NCI-H1417 treated with DMSO at 0.1 percent for 48 hours (cell line): ENCODE measurements at places on chromosomes 7 and 10.

- no peak for DNase-seq
Observed at GRCh38 chr7:138668229-138668596, 32.9 kb downstream of the SVOPL start.

DNA sequence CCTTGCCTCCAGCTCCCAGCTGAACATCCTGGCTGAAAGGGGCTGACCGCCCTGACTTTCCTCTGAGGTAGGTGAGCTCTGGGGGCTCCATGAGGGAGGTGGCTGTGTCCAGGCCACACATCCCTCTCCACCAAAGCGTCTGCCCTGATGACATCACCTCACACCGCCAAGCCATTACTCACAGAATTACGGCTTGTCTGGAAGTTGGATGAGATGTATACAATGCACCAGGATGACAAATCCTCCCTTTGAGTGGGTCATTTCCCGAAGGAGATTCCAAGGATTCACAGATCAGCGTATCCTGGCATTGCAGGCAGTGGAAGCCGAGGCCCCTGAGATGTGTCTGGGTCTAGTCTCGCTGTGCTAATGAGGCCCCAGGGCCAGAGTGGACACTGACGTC is 15.1 kb upstream of the RET start:
- DNase-seq, result no peak

DNA sequence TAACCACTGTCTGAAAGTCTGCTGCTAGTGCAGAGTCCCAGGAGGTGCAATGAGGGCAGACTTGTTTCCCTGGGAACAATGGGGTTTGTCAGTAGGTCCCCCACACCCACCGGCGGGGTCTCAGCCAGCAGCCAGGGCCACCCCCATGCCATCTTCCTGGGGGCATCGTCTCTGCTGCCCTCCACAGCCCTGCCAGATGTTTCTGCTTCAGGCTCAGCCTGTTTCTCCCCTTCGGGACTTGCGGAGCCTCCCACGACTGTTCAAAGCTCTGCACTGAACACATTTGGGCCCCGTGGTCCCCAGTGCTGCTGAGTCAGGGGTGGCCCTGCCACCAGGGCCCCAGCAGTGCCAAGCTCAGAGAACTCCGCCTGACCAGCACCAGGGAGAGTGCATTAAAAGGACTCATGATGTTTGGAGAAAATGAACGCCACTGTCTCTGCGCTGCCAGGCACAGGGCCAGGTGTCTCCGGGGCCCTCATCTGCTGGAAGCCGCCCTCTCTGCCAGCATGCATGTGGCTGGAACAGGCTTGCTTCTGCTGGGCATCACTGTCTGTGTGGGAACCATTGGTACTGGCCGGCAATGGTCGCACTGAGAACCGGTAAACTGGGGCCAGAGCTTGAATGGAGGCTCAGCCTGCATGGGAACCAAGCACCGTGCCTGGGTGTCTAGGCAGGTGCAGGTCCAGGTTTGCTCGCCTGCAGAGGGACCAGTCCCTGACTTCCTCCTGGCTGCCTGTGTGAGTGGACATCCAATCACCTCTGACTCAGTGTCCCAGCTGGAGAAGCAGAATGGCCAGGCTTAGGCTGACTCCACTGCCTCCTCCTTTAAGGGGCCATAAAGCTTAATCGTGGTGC is 345.1 kb downstream of the GLRX3 start:
- DNase-seq, result no peak

GRCh38 chr10:137606-138005 is 2.4 kb downstream of the ZMYND11 start:
- DNase-seq, result no peak

DNA sequence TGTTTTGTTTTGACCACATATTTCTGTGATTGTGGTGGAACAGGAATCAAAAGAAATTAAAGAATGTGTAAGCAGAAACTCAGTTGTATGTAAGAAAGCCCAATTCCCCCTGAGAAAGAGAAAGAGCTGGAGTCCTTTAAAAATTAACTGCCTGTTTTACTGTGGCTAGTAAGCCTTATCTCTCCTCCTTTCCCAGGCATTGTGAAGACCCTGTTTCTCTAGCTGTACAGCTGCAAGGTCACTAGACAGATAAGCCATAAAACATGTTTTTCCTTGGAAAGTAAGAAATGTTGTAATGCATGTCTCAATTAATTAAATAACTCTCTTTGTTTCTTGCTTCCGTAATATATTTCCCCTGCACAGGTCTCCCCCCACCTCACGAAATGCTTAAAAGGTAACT is 53.5 kb downstream of the OR13A1 start:
- no peak for DNase-seq

DNA sequence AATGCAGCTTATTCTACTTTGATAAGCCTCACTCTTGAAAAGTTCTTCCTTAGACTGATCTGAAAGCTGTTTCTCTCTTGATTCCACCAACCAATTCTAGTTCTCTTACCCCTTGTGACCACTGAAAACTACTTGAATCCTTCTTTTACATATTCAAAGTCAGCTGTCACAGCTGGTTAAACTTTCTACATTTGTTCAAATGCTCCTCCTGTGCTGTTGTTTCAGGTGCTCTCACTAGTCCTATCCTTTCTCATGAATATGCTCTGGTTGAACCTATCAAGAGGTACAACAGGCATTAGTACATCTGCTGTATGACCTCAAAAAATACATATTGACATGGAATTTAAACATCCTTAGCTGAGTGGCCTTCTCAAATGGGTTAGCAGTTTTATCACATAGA is 91.5 kb downstream of the MYO3A start:
- DNase-seq, result no peak

DNA sequence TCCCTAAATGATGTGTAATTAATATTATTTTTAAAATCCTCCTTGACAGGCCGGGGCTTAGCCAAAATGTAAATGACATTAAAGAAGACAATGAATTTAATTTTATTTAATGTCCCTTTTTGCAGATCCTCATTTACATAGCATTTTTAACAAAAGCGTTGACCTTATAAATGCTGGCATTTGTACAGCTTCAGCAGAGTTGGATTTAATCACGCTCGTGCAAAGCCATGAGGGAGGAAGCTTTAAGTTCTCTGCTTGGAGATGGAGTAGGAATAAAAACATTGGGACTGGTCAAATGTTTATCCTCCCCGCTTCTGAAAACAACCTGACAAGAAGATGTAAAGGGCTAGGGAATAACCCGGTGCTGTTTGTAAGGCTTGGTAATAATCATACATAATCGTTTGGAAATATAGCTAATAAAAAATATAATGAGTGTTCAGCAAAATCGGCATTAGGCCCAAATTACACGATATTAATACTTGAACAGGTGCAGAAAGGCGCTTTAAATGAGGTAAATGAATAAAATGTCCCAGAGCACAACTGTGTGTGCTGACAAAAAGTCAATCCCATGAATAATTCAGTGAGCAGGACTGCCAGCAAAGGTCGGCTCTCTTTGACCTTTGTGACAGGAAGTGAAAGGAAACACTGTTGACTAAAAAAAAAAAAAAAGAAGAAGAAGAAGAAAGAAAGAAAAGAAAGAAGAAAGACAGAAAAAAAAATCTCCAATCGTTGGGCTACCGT is 11.5 kb downstream of the EBF3 start:
- no peak for DNase-seq

DNA sequence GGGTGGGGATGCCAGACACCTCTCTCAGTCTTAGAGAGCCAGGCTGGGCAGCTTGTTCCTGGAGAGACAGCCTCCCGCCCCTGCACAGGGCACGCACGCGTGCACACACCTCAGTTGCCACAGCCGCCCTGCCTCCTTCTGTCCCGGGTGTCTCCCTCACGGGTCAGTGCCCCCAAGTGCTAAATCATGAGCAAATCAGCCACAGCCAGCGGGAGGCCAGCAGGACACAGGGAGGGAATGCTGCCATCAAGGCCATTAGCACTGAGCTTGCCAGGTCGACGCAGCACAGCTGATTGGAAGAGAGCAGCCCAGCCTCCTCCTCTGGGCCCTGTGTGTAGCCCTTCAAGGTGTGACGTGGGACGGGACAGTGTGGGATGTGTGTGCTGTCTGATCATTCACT is 130.4 kb downstream of the CDH23 start:
- DNase-seq, result no peak

DNA sequence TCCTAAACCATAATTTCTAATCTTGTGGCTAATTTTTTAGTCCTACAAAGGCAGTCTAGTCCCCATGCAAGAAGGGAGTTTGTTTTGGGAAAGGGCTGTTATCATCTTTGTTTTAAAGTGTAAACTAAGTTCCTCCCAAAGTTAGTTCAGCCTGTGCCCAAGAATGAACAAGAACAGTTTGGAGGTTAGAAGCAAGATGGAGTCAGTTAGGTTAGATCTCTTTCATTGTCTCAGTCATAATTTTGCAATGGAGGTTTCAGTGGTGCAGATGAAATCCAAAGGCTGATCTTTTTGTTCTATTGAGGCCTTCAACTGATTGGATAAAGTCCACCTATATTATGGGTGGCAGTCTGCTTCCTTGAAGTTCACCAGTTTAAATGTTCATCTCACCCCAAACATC is 68.1 kb downstream of the LRGUK start:
- DNase-seq, result no peak

DNA sequence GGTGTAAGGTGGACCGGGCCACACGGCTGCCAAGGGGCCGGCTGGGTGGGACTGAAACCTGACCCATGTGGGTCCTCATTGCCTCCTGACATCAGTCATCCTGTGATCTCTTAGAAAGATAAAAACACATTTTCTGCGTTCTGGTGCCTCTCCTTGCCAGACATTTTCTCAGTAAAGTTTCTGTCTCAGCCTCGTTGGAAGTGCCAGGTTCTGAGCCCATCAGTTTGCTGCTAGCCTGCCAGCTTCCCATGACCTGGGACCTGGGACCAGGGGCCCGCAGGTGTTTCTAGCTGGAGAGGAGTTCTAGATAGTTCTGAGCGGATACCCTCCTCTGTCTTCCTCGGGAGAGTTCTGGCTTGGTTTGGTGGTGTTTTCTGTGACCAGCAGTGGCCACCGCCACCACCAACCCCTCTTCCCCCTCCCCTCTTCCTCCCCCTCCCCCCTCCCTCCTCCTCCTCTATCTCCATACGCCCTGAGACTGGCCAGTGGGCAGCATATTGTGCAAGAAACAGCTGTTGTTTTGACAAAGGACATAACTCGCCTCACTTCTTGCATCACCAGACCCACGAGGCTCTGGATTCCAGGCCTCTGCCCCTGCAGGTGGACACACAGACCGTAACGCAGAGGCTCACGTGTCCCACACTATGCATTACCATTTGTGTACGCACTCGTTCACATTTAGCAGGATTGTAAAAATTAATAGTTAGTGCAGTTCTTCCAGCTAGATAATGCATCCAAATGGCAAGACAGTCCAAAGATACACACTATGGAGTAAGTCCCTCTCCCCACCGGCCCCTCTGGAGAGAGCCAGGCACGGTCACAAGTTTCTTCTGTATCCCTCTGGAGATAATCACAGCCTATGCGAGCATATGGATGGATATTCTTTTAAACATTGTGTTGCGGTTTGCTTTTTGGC is 94.6 kb downstream of the CUX1 start:
- no peak for DNase-seq

DNA sequence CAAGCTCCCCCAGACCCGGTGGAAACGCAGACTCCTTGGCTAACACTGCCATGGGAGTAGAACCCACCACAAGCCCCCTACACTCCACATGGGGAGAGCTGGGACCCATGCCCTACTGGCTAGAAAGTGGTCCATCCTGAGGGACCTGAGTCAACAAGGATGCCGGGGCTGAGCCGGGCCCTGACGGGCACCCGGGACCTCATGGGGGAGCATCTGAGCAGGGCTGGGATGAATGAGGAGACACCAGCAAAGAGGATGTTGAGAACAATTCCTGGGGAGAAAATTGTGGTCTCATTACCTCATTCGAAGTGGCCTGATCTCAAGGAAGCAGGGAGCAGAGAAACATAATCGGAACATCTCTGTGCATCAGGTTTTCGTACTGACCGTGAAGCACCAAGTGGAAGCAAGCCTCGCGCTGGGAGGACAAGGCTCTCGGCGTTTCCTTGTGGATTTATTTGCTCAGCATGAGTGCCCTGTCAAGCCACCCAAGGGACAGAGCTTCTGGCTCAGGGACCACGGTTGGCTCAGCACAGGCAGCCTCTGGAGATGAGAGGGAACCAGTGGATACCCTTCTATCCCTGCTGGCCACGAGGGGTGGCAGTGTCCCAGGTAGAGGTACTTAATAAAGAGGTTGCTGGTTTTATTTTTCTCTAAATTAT is 132.2 kb upstream of the FAM20C start:
- no peak for DNase-seq

- no peak for DNase-seq
Observed at GRCh38 chr7:134905375-134905774, 80.9 kb upstream of the AGBL3 start.

- DNase-seq, result no peak
Observed at GRCh38 chr10:58282615-58283014, 13.7 kb downstream of the CISD1 start.

- DNase-seq, result no peak
Observed at GRCh38 chr7:124257638-124258308, 224.9 kb upstream of the TMEM229A start.

GRCh38 chr10:3832022-3832786 is 47.2 kb upstream of the KLF6 start:
- no peak for DNase-seq

DNA sequence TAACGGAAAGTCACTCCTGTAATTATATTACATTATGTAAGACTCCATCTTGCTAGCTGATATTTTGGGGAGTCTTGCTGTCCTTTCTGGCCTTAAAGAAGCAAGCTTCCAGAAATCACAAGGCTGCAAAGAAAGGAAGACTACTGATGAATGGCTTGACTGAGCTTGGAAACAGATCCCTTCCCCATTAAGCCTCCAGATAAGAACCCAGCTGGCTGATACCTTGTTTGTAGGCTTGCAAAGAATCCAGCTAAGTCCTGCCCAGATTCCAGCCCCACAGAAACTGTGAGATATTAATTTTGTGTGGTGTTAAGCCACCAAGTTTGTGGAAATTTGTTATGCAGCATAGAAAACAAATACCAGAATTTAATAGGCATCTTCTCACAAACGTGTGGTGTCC is 49.9 kb upstream of the TMEM106B start:
- no peak for DNase-seq

GRCh38 chr10:46292573-46293023 is 5.8 kb downstream of the ANTXRL start:
- no peak for DNase-seq

DNA sequence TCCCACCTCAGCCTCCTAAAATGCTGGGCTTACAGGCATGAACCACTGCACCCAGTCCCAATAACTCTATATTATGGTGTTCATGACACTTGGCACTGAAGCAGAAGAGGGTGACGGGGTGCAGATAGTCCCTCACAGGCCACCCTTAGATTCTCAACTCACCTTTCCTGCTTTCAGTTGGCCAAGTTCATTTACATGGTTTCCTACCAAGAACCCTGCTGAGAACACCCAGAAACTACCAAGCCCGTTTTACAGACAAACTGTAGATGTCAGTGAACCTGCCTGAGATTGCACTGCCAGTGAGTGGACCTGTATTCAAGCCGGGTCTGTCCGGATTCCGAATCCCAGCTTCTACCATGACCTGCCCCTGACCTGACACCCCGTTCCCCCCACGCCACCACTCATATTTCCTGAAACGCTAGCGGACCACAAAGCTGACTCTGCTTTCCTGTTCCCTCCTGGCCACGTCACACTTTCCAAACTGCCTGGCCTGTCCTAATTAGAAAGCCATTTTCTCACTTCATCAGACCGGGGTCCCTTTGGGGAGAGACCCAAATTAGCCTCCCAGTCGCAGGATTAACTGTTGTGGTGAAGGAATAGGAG is 17.3 kb downstream of the GRID2IP start:
- no peak for DNase-seq
